Stimulated activated CD8-positive, alpha-beta memory T cell treated with anti-CD3 and anti-CD28 coated beads, Interleukin-15, amount 100 ng/mL, for 1 hour (primary cell): ENCODE measurements at places on chromosomes 3 and 15.

GRCh38 chr15:40955930-40956540, 2.8 kb downstream of the CHAC1 start:
- DNase-seq, result no peak

DNA sequence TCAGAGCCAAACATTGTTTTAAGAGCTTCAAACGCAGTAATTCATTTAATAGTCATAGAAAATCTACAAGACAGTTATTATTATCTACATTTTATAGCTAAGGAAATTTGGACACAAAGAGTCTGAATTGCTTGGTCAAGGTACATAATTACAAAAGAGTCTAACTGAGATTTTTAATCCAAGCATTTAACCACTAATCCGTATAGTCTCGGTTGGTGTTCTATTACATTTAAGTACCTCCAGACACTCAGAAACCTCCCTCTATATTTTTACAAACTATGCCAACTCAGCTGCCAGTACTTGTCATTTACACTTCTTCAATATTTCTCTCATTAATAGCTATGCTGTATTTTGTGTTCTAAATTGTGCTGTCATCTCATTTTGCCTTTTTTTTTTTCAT, 240.2 kb upstream of the PLSCR5 start:
- no peak for DNase-seq

GRCh38 chr15:77738441-77739302, 106.0 kb upstream of the LINGO1 start:
- DNase-seq, result no peak

DNA sequence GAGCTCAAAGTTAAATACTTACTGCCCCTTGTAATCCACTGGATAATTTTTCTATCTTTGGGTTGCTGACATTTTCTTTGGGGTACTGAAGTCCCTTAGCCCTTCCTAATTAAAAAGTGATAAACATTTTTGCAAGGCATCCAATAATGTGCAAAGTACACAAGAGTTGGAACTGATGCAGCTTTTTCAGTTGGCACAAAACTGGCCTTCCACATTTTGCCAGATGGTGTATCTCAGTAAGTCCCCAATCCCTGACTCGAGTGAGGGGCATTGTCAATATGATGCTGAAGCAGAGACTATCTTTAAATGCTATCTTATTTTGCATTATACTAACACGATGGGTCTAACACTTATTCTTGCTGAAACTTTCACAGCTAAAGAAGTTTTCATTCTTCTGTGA, 27.8 kb downstream of the FHIT start:
- no peak for DNase-seq

DNA sequence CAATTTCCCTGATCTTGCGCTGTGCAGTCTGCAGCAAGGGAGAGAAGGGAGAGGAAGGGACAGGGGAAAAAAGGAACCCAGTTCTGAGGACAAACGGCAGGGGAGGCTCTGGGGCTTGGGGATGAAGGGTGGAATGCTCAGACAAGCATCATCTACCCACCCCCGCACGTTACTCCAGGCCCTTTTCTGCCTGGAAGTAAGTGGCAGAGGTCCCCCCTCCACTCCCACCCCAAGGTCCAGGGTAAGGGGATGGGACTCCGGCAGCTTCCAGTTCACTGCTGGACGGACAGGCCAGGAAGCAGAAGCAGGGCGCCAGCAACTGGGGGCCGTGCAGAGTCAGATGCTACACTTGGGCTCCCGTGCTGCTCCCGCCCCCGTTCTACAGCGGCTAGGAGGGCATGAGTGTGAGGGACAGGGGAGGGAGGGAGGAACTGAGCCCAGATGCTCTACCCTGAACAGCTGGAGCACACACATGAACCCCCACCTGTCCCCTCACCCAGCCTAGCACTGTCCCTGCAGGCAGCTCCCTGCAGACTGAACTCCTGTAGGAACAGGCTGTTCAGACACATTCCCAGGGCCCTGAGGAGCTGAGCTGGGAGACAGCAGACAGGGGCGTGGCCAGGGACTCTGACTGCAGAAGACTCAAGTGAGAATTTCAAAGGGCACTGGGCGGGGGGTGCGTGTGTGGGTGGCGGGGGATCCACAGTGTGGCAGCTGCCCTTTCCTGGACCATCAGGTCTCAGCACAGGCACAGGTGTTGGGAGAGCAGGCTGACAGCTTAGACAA, 59.7 kb downstream of the SENP2 start:
- no peak for DNase-seq

DNA sequence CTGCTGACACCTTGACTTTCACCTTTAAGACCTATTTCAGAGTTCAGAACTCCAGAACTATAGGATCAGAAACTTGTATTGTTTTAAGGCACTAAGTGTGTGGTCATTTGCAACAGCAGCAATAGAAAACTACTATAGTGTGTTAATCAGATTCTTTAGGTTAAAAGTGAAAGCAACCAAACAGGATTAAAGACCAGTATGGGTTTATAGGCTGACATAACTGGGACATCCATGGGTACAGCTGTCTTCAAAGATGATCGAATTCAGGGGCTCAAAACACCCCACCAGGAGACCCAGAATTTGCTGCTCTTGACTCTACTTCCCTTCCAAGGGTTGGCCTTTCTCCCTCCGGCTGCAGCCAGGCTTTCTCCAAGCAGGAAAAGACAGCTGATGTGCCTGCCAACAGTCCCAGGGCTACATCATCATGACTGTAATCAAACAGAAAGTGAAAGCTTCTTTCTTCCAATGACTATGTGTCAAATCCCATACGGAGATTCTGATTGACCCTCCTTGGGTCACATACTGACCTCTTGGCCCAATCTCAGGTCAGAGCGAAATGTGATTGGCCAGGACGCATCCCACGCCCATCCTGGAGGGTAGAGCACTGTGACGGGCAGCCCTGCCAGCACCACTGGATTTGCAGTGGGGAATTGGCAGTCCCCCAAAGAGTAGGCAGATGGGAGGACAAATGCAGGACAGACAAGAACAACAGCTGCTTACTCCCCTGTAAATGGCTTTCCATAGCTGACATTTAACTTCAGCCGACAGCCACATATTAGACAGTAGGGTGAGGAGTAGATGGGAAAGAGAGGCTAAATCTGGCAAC, 51.4 kb upstream of the RNF7 start:
- no peak for DNase-seq

GRCh38 chr3:196788528-196788927, 48.9 kb downstream of the PAK2 start:
- no peak for DNase-seq

DNA sequence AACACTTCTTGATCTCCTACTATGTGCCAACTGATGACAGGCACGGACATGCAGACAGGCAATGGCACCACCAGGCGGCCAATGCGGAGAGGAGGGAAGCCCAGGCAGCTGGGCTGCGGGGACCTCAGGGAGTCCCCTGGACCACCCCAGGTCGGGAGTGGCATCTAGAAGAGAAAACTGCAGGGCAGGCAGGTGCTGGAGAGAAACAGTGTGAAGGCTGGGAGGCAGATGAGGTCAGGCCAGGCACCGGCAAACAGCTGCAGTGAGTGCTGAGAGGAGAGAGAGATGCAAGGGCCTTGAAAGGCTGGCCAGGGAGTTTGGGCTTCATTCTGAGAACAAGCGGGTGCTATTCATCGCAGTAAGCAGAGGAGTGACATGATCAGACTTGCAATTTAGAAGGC, 29.1 kb downstream of the SLC6A1 start:
- DNase-seq, result no peak

DNA sequence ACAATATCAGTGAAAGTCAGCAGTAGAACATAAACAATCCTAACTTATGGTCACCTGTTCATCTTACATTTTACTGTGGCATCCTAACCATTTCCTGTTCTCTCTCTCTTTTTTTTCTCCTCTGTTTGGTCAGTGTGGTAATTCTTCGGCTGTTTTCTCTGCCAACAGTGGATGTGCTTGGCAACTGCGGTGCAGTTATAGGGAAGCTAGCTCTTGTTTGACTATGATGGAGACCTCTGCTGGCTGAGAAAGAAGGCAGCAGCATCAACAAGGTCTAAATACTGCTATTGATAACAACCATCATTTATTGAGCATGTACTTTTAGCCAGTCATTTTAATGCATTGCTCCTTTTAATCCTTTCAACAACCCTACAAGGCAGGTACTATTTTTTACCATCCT, 723 bp upstream of the DRD3 start:
- DNase-seq, result no peak

DNA sequence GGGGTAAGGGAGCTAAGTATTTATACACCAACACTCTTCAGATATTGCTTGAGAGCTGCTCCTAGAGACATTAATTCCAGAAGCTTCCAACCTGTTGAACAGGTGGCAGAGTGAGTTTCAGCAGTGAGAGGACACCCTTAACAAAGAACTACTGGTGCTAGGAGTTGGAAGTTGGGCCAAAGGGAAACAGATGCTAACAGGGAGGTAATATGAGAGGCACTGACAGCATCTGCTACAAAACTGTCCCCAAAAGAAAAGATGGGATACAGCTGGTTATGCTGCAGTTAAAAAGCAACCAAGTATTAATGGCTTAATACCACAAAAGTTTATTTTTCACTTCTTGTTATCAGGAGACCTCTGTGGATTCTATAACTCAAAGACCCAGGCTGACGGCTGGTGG, 104.5 kb upstream of the SATB1 start:
- DNase-seq, result no peak

DNA sequence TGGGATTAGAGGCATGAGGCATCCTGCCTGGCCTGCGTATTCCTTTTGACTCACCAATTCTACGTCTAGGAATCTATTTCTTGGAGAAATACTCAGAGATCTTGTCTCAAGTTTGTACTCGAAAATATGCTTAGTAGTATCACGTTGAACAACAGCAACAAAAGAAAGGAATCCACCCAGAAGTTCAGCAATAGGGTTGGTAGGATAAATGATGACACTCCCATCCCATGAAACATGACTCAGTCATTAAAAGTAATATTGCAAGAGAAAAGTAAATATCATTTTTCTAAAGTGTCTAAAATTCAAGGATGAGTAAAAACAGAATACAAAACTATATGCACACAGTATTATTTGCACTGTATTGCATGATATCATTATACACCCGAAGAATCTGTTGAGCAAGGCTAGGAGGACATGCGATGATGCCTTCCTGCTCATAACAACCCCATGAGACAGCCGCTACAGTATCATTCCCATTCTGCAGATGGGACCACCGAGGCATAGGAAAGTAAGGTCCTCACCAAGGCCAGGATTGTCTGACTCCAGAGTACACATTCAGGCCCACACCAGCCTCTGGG, 61.5 kb downstream of the SLC6A1 start:
- DNase-seq, result no peak

GRCh38 chr3:159637883-159638542, 350.6 kb upstream of the IL12A start:
- no peak for DNase-seq

DNA sequence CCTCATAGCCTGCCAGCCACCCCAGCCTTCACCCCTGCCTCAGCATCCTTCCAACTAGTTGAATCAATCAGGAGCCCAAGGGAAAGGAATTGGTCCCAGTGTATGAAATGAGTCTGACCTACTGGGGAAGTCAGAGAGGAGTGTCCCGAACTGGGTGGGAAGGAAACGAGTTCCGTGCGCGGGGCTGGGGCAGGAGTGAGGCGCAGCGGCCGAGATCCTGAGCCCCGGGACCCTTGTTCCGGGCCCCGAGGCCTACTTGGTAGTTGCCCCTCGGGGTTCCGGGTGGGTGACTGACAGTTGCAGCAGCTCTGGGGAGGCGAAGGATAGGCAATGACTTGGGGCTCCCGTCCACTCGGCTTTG, 1.1 kb upstream of the PLCL2 start:
- DNase-seq, result no peak

DNA sequence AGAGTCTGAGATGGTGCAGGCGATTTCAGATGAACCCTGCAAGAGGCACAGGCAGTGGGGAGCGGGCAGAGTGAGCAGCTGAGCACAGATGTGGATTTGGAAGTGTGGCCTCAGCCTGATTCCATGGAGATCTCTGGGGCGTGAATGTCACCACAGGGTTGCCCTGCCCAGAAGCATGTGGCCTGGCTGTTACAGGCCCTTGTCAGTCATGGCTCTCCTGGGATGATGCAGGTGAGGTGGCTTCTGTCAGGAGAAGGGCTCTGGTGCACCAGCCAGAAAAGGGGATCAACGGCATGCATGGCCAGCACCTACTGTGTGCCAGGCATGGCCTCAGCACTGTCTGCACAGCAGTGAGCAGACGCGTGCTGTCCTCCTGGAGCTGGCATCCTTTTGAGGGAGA, 11.9 kb downstream of the HDAC11 start:
- DNase-seq, result no peak

DNA sequence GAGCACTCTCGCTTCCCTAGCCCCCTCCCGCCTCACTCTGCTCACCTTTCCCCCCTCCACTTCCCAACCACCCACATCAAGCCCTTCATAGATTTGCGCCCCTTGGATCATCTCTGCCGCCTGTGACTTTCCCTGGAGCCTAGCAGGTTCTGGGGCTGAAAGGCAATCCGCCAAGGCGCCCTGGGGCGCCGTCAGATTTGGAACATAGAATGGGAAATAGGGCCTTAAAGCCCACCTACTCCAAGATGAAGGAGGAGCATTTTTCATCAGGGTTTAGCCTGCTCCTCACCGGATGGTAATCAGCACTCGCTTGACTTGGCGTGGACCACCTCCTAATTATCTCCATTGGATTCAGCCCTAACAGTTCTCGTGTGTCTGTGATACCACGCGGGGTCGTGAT, 1.3 kb downstream of the CPNE4 start:
- DNase-seq, result no peak

- DNase-seq, result no peak
Measured at GRCh38 chr3:30189900-30190299, 416.5 kb upstream of the TGFBR2 start.

DNA sequence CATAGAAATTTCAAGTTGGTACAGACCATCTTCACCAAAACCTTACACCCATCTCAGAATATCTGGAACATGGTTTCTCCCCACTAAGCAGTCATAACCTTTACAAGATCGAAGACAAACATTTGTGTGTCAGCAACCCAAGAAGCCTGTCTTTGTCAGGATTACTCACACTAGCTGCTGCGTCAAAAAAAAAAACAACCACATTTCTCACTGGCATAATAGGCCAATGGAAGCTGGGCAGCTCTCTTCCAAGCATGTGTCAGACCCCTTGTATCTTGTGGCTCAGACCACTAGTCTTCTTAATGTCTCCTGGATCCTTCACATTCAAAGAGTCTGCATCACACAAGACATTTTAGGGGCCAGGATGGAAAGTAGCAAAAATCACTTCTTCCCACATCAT, 266.9 kb upstream of the IGF1R start:
- DNase-seq, result no peak

- no peak for DNase-seq
Measured at GRCh38 chr3:56761887-56762651, 39.7 kb downstream of the ARHGEF3 start.

DNA sequence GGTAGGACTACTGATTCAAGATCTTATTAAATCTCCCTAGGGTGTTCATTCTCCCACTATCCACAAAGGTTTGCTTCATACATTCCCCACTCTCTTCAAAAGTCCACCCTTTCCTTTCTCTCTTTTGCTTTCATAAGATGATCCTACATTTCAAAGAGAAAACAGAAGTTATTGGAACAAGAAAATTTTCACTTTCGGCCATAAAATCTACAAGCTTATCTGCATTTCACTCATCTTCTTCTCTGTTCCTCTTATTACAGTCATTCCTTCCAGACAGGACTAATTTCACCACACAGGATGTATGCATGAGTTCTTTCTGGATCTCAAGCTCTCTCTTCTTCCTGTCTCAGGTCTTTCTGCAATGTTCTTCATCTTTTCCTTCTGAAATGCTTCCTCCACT, 238.7 kb downstream of the ISL2 start:
- DNase-seq, result no peak
